EH (cell line): ENCODE measurements at places on chromosomes 11 and 22.

GRCh38 chr22:49290711-49291110, 537.0 kb downstream of the BRD1 start:
- DNase-seq: no peak

DNA sequence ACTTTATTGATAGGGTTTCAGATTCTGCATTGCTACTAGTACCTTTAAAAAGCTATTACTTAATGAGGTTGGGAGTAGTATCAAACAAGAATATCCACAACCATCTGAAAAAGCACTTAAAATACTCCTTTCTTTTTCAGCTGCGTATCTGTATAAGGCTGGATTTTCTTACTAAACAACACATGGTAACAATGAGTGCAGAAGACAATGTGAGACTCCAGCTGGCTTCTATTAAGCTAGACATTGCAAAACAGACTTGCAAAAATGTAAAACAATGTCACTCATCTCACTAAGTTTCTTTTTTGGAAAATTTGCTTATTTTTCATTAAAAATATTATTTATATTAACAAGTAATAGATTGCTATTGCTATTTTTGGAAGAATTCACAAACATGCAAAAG, 132.6 kb downstream of the WNT11 start:
- peak; percentile 73 for DNase-seq

- no peak for DNase-seq
These were observed 90.7 kb upstream of the PHOX2A start for GRCh38 chr11:72334651-72335050.

DNA sequence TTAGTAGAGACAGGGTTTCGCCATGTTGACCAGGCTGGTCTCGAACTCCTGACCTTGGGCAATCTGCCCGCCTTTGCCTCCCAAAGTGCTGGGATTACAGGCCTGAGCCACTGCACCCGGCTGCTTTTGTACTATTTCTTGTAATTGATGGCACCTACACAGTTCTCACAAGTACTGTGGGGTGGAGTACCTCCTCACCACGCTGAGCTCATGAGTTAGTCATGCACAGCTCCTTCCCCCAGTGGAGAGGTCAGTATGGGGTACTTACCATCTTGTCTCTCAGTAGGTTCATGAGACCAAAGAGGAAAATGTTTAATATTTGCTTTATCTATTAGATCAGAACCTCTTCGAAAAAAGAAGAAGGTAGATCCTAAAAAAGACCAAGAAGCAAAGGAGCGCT, 2.1 kb downstream of the MRPL40 start:
- no peak for DNase-seq

GRCh38 chr11:62507125-62507422, 39.5 kb downstream of the AHNAK start:
- no peak for DNase-seq

- no peak for DNase-seq
These were observed 42.1 kb downstream of the RRP8 start for GRCh38 chr11:6561288-6561687.
